ENCODE measurements at places on chromosomes 1 and 21.

DNA sequence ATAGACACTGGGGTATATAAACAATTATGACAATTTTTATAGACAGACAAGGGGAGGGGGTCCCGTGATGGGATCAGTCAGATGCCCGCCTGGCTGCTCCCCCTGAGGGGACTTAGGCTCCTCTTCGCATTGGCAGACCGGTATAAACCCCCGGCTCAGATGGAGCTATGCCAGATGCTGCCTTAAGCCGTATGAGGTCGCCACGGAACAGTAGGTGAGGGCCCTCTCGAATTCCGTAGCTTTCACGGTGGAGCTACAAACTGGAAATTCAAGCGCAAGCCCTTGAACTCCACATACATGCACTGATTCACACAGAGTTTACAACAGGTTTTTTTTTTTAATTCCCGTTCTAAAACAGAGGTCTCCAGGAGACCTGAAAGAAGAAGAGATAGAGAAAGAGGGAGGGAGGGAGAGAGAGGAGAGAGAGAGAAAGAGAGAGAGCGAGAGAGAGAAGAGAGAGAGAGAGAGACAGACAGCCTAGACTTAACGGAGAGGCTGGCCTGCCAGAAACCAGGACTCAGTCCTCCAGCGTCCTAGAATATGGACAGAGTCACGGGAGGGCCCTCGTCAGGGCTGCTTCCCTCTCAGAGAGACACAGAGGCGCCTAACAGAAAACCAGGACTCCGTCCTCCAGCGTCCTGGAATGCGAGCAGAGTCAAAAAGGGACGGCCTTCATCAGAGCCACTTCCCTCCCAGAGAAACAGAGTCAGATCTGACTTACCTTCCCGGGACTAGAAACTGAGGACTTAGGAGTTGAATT is 24.4 kb upstream of the TMEM54 start:
- no peak for DNase-seq

GRCh38 chr1:221775206-221775605 is 33.3 kb upstream of the DUSP10 start:
- no peak for DNase-seq

- no peak for DNase-seq
Observed at GRCh38 chr21:37762606-37763005, 153.7 kb downstream of the KCNJ6 start.

GRCh38 chr1:228307218-228308023 is 99.2 kb downstream of the TRIM11 start:
- no peak for DNase-seq

DNA sequence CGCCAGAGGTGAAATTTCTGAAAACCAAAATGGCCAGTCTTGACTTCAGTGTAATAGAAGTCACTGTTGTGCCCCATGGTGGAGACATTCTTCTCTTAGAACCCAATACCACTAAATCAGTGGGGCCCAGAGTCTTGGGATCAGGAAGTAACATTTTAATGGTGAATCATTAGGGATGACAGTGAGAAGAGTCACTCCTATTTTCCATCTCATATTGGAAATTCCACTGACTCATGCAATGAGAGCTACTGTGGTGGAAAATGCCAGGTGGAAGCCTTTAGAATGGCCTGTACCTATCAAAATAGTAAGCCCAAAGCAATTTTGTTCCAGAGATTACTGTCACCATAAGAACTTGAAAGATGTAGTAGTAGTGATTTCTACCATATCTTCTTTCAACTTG is 20.6 kb upstream of the PPM1J start:
- DNase-seq, result no peak

DNA sequence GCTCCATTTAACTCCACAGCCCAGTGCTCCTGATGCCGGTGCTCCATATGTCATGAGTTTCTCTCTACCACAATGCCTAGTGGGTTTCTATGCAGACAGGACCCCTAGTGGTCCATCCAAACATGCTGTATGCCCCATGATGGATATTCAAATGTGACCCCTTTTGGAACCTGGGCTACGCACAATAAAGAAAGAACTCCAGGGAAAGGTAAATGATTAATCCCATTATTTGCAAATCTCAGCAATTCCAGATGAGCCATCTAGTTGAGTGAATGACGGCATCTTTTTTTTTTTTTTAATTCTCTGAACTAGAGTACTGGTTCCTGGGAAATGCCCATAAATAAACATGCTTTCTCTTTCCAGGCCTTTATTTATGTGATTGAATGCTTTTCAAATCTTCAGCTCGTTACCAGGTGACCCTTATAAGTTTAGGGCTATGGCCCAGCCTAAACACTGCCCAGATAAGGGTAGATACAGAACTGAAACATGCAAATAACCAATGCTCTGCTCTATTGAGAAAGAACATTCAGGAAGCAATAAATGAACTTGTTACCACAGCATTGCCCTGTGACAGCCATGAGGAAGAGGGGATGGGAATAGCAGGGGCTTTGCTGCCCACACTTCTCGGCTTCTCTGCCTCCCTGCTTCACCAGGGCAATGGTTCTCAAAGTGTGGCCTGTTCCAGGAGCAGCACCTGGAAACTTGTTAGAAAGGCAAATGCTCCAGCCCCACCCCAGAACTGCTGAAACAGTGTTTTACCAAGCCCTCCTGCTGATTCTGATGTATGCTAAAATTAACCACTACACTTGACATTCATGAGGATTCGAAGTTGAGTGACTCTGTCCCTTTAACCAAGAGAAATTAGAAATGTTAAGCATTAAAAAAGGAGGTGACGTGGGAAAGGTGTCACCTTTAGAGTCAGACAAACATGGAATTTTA is 151.7 kb downstream of the SEC16B start:
- DNase-seq, result no peak

DNA sequence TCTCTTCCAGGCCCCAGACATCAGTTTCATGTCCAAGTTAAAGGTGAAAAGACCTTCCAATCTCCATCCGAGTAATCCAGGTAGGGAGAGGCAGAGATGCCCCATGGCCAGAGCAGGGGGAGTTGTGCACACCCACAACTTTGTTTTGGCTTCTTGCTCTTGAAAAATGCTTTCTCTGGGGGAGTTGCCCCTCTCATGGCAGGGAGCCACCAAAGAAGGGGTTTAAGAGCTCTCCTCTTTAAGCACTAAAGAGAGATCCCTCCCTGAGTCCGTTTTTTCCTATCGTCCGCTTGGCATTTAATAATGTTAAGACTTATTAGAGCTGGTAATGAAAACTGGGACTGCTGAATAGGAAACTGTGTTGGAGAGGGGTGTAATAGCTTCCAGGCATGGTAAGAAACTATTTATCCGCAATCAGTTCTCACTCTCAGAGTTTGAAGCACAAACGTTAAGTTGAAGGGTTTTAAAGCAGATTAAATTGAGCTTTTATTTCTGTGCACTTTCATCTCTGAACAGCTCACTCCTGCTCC is 8.3 kb downstream of the PAX7 start:
- DNase-seq, result no peak

All from NCI-H2081 treated with DMSO at 0.1 percent for 48 hours (cell line).